ENCODE measurements at places on chromosomes 16 and 17. TPM values are rescaled to one million over a fixed set of nuclear protein-coding genes. Genes with fewer than 3 reads are reported as not detected.

The NIP7 gene
- 19.6 TPM for total RNA-seq

The ENDOV gene
- 41.7 TPM for total RNA-seq

The TRAF7 gene
- total RNA-seq = 59.2 TPM

The FGF11 gene
- total RNA-seq = 0.58 TPM

The PHB1 gene
- 104 TPM for total RNA-seq

The TNFRSF13B gene
- total RNA-seq = not detected

The RAMP2 gene
- total RNA-seq = not detected

The PIGL gene
- 15.5 TPM for total RNA-seq

The KRTAP2-3 gene
- not detected for total RNA-seq

The ASB16 gene
- 0.73 TPM for total RNA-seq

The KRTAP1-1 gene
- not detected for total RNA-seq

The SLC16A11 gene
- total RNA-seq = 0.66 TPM

The CBX8 gene
- 3.8 TPM for total RNA-seq

The CTRB1 gene
- total RNA-seq = not detected

The SLC16A13 gene
- total RNA-seq = 0.44 TPM

The CCL1 gene
- not detected for total RNA-seq

The CDK3 gene
- 1.9 TPM for total RNA-seq

The LRRC37A2 gene
- 7.0 TPM for total RNA-seq

The DPEP1 gene
- total RNA-seq = 0.33 TPM

The SOX9 gene
- total RNA-seq = 12.9 TPM

The SNAI3 gene
- total RNA-seq = not detected

The APOH gene
- total RNA-seq = not detected

The TLCD3B gene
- not detected for total RNA-seq

The CSH2 gene
- not detected for total RNA-seq

The PHLPP2 gene
- total RNA-seq = 7.8 TPM

The RHBDL1 gene
- total RNA-seq = 9.4 TPM

The CTRB2 gene
- not detected for total RNA-seq

The SLC25A10 gene
- 19.3 TPM for total RNA-seq

The VTN gene
- not detected for total RNA-seq
